Gastrocnemius medialis (tissue), 4 donors: ENCODE measurements at places on chromosomes 5 and 9. TPM values are rescaled to one million over a fixed set of nuclear protein-coding genes. Genes with fewer than 3 reads are reported as not detected.
A peak's percentile ranks its signal among the peaks of the same experiment; 100 is the strongest.

The RNF183 gene
- not detected for total RNA-seq

The ANGPTL2 gene
- 48.3 TPM for total RNA-seq

DNA sequence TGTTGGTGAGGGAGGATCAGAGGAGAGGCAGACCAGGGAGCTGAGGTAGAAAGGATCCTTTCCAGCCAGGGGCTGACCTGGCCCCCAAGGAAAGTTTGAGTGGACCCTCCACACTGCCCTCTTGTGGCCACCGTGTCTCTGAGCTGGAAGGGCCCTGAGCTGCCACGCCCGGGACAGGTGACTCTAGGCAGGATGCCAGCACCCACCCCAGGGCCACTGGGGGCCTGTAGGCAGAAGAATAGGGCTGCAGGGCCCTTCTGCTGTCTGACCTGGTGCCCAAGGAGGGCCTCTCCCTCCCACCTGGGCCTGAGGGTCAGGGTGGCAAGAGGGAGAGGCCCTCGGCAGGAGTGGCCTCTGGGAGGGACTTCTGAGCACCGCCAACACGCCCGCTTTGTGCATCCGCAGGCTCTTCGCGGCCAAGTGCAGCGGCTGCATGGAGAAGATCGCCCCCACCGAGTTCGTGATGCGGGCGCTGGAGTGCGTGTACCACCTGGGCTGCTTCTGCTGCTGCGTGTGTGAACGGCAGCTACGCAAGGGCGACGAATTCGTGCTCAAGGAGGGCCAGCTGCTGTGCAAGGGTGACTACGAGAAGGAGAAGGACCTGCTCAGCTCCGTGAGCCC, 76.8 kb downstream of the LMX1B start:
- no peak for DNase-seq
- H3K36me3 ChIP-seq: no peaks in the 10 kb centered on the region
- no peak overlapping the region for H3K4me3 ChIP-seq
- H3K27ac ChIP-seq: no peak overlapping the region

- H3K27ac ChIP-seq: no peak overlapping the region
- H3K4me1 ChIP-seq: no peaks in the 10 kb centered on the region
- DNase-seq: no peak
Measured at GRCh38 chr5:129400395-129400983, 59.6 kb upstream of the ADAMTS19 start.

GRCh38 chr5:17172791-17173190, 44.6 kb upstream of the BASP1 start:
- no peak overlapping the region for H3K4me3 ChIP-seq
- H3K4me1 ChIP-seq: no peaks in the 10 kb centered on the region
- DNase-seq: no peak
- no peaks in the 10 kb centered on the region for H3K36me3 ChIP-seq
- H3K27me3 ChIP-seq: no peaks in the 10 kb centered on the region
- no peak overlapping the region for H3K27ac ChIP-seq

DNA sequence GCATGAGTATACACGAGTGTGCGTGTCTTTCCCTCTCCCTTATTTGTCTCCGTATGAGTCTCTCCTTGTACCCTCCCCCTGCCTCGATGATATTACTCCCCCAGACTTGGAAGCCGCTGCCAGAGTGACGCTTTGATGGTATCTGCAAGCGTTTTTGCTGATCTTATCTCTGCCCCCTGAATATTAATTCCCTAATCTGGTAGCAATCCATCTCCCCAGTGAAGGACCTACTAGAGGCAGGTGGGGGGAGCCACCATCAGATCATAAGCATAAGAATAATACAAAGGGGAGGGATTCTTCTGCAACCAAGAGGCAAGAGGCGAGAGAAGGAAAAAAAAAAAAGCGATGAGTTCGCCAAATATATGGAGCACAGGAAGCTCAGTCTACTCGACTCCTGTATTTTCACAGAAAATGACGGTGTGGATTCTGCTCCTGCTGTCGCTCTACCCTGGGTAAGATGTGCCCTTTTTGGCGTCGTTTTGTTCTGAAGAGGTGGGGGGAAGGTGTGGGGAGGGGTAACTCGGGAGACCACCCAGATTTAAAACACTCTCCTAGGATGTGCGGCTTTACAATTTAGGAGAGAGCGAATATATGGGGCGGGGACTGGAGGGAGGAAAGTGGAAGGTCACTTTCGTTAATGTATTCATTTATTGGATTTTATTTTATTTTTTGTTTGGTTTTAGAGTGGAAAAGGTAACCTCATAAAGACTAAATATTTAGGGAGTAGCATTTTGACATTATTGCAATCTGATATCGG, at the start of gene GABRG2:
TSS of gene GABRG2 (plus strand) at position 119 of the 757 bp plus-strand sequence. CDS start at position 346, 227 bp downstream.
- H3K27ac ChIP-seq: no peak within 1 kb of the TSS
- H3K4me3 ChIP-seq: no peak within 1 kb of the TSS
- H3K4me1 ChIP-seq: no peaks in the 10 kb centered on the region
- H3K36me3 ChIP-seq: no peaks in the 10 kb centered on the region

DNA sequence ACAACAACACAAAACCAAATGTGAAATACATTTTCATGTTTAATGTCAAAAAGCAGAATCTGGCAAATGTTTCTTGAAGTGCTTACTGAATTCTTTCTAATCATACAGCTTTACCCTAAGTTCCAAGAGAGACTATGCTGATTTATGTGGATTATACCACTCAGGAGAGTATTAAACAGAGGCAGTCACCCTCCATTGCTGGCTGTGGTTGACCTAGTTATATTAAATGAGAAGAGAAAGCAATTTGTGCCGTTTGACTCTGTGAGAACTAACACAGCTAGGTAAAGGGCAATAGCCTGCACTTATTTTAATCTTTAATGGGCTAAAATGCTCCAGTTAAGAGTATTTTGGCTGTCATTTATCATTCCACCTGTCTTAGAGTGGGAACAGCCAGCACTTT, 62.6 kb downstream of the ELL2 start:
- H3K27ac ChIP-seq: no peak overlapping the region
- no peak for DNase-seq
- H3K36me3 ChIP-seq: peaks cover 2% of the 10 kb centered on the region
- H3K4me3 ChIP-seq: no peak overlapping the region
- peaks cover 25% of the 10 kb centered on the region for H3K4me1 ChIP-seq

- no peaks in the 10 kb centered on the region for H3K36me3 ChIP-seq
- H3K27me3 ChIP-seq: no peaks in the 10 kb centered on the region
- H3K27ac ChIP-seq: no peak overlapping the region
- no peak overlapping the region for H3K4me3 ChIP-seq
Measured at GRCh38 chr9:16386827-16387077, 483.7 kb downstream of the BNC2 start.

The ELAVL2 gene
- not detected for total RNA-seq

DNA sequence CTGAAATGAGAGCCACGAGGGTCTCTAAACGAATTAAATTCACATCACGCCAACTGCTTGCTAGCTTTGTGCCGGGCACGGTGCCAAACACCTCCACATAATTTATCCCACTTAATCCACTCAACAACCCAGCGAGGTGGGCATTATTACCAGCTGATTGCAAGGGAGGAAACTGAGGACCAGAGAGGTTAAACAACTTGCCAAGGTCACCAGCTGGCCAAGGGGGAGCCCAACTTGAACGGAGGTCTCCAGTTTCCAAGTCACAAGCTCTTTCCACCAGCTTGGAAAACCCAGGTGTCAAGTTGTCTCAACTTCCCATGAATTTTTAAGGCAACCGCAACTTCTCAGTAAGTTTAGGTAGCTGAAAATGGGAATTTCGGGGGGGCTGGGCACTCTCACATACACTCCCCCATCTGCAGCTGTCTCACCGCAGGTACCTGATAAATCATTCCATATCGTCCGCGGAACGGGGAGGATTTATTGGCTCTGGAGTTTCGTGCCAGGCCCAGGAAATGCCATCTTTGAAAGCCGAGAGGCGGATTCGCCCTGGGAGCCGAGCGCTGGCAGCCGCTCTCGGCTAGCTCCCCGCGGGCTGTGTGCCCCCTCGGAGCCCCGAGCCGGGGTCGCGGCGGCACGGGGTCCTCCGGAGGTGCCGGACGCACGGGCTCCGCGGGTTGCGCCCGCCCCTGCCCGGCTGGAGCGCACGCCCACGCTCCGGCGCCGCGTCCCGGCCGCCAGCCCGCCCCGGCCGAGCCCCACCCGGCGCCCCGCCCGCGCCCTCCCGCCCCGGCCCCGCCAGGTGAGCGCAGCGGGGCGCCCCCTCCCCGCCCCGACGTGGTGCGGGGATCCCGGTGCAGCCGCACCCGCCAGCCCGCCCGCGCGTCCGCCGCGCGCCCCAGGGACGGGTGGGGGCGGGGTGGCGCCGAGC, 617 bp downstream of the PTPN3 start:
- H3K27ac ChIP-seq: peak overlapping the region; percentile 87
- peak overlapping the region; percentile 41 for H3K4me3 ChIP-seq
- peaks cover 8% of the 10 kb centered on the region for H3K4me1 ChIP-seq
- DNase-seq: peak; percentile 70
- H3K36me3 ChIP-seq: no peaks in the 10 kb centered on the region

DNA sequence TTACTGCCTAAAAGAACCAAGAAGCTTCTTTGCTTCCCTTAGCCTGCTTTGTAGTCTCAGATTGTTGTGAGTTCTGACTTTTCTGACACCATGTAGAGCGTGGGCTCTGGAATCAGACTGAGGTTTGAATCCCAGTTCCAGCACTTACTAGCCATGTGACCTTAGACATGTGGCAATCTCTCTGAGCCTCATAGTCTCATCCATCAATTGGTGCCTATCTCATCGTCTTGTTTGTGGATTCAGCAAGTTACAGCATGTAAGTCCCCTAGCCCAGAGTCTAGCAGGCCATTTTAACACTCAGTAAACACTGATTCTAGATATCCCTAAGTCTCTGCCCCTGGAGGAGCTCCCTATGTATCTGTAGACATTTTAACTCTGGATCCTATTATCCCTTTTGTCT, 94.7 kb downstream of the ANGPTL2 start:
- H3K4me1 ChIP-seq: peaks cover 11% of the 10 kb centered on the region
- DNase-seq: no peak
- no peaks in the 10 kb centered on the region for H3K36me3 ChIP-seq
- no peak overlapping the region for H3K4me3 ChIP-seq
- H3K27me3 ChIP-seq: no peaks in the 10 kb centered on the region

GRCh38 chr5:95621839-95622629, 2.1 kb downstream of the GPR150 start:
- peak overlapping the region; percentile 60 for H3K4me3 ChIP-seq
- DNase-seq: no peak
- no peaks in the 10 kb centered on the region for H3K27me3 ChIP-seq
- peaks cover 16% of the 10 kb centered on the region for H3K4me1 ChIP-seq
- no peaks in the 10 kb centered on the region for H3K36me3 ChIP-seq
- H3K27ac ChIP-seq: no peak overlapping the region

DNA sequence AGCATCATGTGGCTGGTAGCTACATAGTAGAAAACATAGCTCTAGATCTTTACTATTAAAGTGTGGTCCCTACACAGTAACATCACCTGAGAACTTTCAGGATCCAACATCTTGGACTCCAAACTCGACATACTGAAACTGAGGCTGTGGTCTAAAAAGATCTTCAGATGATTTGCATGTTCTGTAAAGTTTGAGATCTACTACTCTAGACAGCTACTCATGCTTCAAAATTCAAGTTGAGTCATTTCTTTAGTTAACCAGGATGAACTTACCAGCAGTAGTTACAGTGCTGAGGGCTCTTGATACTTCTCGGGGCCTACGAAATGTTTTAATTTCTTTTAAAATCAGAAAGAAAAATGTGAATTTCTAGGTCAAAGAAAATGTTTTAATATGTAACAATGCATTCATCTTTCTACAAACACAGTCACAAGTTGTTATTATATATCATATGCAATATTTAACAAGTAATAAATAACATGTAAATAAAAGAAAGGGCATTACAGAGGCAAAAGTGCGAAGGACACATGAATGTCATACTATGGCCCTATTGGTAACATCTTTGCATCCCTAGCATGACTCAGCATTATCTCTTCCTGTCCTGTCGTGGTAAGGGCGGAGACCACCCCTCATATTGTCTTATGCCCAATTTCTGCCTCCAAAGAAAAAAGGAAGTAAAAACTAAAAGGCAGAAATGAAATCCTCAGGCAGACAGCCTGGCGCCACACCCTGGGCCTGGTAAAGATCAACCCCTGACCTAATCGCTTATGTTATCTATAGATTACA, 563.9 kb upstream of the TLE4 start:
- no peaks in the 10 kb centered on the region for H3K36me3 ChIP-seq
- H3K4me3 ChIP-seq: no peak overlapping the region
- H3K27ac ChIP-seq: no peak overlapping the region
- H3K4me1 ChIP-seq: no peaks in the 10 kb centered on the region

GRCh38 chr9:135029871-135030565, 57.5 kb upstream of the OLFM1 start:
- H3K36me3 ChIP-seq: no peaks in the 10 kb centered on the region
- H3K4me3 ChIP-seq: no peak overlapping the region
- DNase-seq: no peak
- no peaks in the 10 kb centered on the region for H3K4me1 ChIP-seq
- H3K27ac ChIP-seq: no peak overlapping the region
- no peaks in the 10 kb centered on the region for H3K27me3 ChIP-seq

- no peak overlapping the region for H3K27ac ChIP-seq
- H3K4me1 ChIP-seq: no peaks in the 10 kb centered on the region
- no peak overlapping the region for H3K4me3 ChIP-seq
- H3K27me3 ChIP-seq: no peaks in the 10 kb centered on the region
- no peaks in the 10 kb centered on the region for H3K36me3 ChIP-seq
Measured at GRCh38 chr9:1768561-1768960, 246.6 kb upstream of the SMARCA2 start.

- no peaks in the 10 kb centered on the region for H3K4me1 ChIP-seq
- no peak overlapping the region for H3K4me3 ChIP-seq
- no peak overlapping the region for H3K27ac ChIP-seq
- no peaks in the 10 kb centered on the region for H3K36me3 ChIP-seq
- DNase-seq: no peak
- H3K27me3 ChIP-seq: no peaks in the 10 kb centered on the region
Measured at GRCh38 chr5:83007755-83008154, 69.4 kb downstream of the TMEM167A start.

- H3K36me3 ChIP-seq: no peaks in the 10 kb centered on the region
- H3K4me1 ChIP-seq: peaks cover 5% of the 10 kb centered on the region
- no peaks in the 10 kb centered on the region for H3K27me3 ChIP-seq
- DNase-seq: no peak
- H3K4me3 ChIP-seq: no peak overlapping the region
Measured at GRCh38 chr9:4328723-4329122, 28.9 kb upstream of the GLIS3 start.

DNA sequence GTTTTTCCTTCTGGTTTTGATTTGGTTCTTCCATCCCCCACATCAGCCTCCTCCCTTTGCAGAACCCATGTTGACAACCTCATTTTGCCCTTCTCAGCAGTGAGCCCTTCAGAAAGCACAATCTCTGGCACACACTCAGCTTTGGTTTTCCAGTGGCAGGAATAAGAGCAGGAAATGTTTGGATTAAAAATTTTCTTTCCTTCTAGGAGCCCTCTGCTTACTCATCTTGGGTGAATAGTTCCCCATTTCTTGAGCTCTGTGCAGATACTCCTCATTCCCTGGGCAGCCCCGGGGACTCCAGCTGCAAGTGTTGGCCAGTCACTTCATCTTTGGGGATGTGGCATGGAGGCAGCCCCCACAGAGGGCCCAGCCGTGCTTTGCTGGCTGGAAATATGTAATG, 170.5 kb downstream of the NR3C1 start:
- H3K27me3 ChIP-seq: no peaks in the 10 kb centered on the region
- no peak for DNase-seq
- H3K4me1 ChIP-seq: peaks cover 19% of the 10 kb centered on the region
- no peaks in the 10 kb centered on the region for H3K36me3 ChIP-seq
- H3K4me3 ChIP-seq: no peak overlapping the region
- no peak overlapping the region for H3K27ac ChIP-seq
